ENCODE measurements at places on chromosomes 5 and 9.

GRCh38 chr5:132819468-132819867 is 6.4 kb downstream of the SOWAHA start:
- H3K36me3 ChIP-seq, result no peaks in the 10 kb centered on the region
- H3K27me3 ChIP-seq, result peaks cover 53% of the 10 kb centered on the region
- H3K27ac ChIP-seq, result no peak overlapping the region
- peaks cover 13% of the 10 kb centered on the region for H3K4me1 ChIP-seq

DNA sequence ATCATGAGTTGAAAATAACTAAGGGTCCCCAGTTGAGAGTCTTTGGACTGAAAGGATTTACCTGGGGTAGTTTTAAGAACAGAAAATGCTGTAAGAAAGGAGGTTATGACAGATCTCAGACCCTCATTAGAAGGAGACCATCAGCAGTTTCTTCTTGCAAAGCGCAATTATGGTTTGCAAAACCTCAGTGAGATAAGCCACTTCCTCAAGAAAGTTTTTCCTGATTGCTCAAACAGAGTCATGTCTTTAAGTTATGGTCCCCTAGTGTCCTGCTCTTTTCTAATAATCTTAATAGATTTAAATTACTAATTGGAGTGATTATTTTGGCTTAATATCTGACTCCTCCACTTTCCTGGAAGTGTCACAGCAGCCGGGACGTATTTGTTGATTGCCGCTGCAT is 293.2 kb upstream of the KLF4 start:
- H3K27ac ChIP-seq, result no peak overlapping the region
- no peak overlapping the region for H3K4me3 ChIP-seq
- no peak for DNase-seq
- H3K36me3 ChIP-seq, result no peaks in the 10 kb centered on the region
- H3K27me3 ChIP-seq, result no peaks in the 10 kb centered on the region
- H3K4me1 ChIP-seq, result no peaks in the 10 kb centered on the region

DNA sequence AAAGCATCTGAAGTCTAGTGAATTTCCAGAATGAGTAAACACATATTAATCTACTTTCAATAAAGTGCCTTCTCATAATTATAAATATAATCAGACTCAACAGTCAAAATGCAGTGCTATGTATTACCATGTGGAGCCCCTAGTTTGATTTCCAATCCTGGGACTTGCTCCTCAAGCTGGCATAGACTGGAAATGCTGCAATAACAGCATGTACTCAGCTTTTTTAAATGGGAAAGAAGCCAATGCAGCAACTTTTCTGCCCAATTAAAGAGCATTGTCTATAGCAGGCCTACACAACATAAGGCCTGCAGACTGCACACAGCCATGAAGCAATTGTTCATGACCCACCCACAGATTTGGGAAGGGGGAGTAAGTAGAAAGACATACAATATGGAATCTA is 103.2 kb downstream of the NR2F1-AS1 start:
- H3K4me1 ChIP-seq, result no peaks in the 10 kb centered on the region
- H3K27ac ChIP-seq, result no peak overlapping the region
- H3K4me3 ChIP-seq, result no peak overlapping the region
- no peaks in the 10 kb centered on the region for H3K36me3 ChIP-seq

DNA sequence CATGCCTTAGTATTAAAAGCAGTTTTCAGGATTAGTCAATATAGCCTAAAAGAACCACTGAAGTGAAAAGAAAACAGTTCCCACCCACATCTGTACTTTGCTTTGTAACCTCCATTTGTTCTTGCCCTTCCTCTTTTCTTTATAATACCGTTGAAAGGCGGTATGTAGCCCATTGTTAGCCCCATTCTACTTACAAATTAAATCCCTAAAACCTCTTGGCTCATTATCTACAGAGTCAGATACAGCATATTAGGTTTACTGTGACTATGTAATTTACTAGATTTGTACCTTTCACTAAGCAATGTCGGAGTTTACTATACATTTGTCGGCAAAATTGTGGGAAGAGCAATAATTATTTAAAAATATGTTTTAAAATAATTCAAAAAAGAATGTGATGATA is 17.3 kb downstream of the ALDH1A1 start:
- no peaks in the 10 kb centered on the region for H3K36me3 ChIP-seq
- no peak overlapping the region for H3K4me3 ChIP-seq
- no peaks in the 10 kb centered on the region for H3K4me1 ChIP-seq
- H3K27ac ChIP-seq, result no peak overlapping the region
- DNase-seq, result no peak
- no peaks in the 10 kb centered on the region for H3K27me3 ChIP-seq

DNA sequence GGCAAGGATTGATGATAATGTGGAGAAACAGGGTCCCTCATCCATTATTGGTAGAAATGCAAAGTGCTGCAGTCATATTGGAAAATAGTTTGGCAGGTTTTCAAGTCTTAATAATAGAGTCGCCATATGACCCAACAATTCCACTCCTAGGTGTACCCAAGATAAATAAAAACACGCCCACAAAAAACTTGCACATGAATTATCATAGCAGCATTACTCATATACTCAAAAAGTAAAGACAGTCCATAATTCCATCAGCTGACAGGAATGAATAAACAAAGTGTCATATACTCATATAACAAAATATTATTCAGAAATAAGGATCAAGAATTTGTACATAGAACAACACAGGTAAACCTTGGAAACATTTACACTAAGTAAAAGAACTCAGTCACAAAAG is 242.9 kb upstream of the FTMT start:
- H3K27ac ChIP-seq, result no peak overlapping the region
- peaks cover 2% of the 10 kb centered on the region for H3K36me3 ChIP-seq
- no peaks in the 10 kb centered on the region for H3K4me1 ChIP-seq
- no peak for DNase-seq

All from activated T-cell treated with anti-CD3 and anti-CD28 coated beads, Interleukin-2, amount 50 U/mL, for 72 hours (primary cell).